Activated CD8-positive, alpha-beta memory T cell treated with anti-CD3 and anti-CD28 coated beads, Interleukin-2, amount 50 U/mL, for 4 hours (primary cell): ENCODE measurements at places on chromosomes 5 and 9.

GRCh38 chr9:133475292-133476012, 3.4 kb downstream of the SLC2A6 start:
- no peak for DNase-seq

DNA sequence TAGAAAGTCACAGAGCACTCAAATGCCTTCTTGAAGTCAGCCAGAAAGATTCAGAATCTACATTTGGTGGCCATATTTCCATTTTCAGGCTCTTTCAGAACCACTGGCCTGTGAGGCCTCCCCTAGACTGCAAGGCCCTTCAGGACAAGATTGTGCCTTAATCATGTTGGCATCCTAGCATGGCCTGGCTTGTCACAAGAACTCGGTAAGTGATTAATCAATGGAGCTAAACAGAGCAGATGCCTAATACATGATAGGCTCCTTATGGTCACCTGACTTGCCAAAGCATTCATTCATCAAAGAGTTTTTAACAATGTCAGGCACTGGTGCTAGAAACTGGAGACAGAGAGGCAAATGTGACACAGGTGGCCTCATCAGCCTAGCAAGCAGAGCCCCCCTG, 70.3 kb downstream of the PGM5 start:
- no peak for DNase-seq

DNA sequence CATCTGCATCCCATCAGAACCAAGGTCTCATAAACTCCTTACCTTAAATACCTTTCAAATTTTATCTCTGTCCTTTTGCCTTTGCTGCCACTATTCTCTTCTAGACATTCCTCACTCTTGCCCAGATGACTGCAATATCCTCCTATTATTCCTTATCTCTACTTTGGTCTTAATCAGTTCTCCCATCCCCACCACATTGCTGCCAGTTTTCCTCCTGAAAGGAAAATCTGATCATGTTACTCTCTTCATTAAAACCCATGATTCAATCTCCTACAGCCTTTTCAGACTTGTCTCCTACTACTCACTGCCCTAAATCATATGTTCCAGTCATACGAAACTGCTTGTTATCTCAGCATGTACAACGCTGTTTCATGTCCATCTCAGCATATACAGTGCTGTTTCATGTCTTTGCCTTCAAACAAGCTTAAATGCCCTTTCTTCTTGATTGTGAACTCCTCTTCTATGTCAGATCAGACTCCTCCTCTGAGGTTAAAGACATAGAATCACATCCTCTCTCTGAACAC, 152.6 kb upstream of the FST start:
- no peak for DNase-seq

DNA sequence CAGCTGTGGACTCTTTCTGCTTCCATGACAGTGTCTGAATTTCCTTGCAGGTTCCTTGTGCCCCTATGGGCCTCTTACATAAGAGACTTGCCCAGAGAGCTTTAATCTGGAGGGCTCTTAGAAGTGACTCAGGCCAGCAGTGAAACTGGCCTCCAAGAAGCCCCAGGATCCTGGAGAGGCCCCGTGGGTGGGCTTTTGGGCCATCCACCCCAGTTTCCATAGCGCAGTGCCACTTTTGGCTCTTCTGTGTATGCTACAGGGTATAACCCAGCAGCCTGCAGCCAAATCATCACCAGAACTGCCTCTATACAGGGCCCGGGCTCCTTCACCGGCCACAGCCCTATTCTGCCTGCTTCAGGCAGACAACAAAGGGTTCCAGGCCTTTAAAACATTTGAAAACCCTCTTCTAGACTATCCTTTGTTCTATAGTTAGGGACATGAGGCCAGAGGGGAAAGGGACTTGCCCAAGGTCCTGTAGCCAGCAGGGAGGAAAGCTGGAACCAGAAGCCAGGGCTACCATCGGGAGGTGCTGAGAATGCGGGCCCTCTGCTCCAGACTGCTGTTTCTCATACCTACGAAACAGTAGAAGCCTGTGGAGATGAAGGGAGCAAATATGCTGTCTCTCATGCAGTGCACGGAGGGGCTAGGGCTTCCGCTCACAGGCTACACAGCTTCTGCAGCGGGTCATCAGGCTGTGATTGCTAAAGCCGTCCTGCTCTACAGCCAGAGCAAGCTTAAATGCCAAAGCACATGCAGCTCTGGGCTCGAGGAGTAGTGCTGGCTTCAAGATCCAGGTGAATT, 18.0 kb downstream of the SH3PXD2B start:
- DNase-seq, result no peak

DNA sequence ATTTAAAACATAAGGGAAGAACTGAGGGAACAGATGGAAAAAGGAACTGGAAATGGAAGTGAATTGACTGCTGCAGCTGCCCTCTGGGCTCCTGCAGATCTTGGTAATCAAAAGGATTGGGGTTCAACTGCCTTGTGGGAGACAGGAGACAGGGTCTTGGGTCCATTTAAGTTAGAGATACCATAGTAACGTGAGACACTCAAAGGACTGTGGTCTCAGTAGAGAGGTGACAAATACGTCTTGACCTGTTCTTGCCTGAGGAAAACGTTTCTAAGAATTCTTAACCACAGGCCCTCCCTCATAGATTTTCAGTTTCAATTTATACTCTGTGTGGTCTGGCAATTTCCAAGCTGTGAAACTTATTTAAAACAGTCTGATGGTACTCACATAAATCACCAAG, 100.8 kb upstream of the DHFR start:
- no peak for DNase-seq

DNA sequence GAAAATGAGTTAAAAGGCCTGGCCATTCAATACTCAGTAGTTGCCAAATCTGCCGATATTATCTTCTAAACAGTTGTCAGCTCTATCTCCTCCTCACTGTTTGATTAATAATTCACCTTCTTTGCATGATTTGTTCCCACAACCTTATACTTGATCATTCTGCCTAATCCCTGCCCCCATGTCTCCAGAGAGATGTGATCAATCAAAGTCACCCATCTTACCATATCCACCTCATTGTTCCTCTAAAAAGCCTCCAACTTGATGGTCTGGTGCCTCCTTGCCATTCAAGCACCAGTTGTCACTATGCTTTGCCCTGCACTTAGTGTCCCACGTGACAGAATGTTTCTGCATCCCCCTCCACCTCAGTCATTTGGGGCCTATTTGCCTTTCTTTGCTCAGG, 41.3 kb downstream of the KIAA1958 start:
- no peak for DNase-seq

- no peak for DNase-seq
Measured at GRCh38 chr9:85168412-85168811, 498.9 kb downstream of the NTRK2 start.

GRCh38 chr5:123099514-123100151, 10.6 kb downstream of the PRDM6 start:
- DNase-seq, result no peak

- DNase-seq, result no peak
Measured at GRCh38 chr5:117713585-117714198, 1139.1 kb upstream of the SEMA6A start.

GRCh38 chr9:95229230-95229915, 88.1 kb downstream of the FANCC start:
- no peak for DNase-seq

DNA sequence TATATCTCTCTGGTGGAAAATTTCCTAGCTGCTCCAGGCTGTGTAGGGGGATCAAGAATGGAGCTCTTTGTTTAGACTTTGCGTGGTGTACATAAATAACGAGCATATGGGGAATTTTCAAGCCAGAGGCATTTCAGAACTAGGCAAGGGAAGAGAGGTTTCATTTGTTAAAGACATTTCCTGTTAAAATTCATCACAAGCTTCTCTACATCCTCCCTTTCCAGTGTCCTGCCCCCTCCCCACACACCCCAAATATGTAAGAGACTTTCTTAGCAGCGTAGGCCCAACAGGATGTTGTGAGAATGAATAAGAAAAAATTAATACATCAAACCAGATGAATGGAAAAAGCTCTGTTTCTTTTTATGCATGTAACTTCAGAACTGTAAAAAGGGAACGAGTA, 150.3 kb downstream of the GPBP1 start:
- no peak for DNase-seq

DNA sequence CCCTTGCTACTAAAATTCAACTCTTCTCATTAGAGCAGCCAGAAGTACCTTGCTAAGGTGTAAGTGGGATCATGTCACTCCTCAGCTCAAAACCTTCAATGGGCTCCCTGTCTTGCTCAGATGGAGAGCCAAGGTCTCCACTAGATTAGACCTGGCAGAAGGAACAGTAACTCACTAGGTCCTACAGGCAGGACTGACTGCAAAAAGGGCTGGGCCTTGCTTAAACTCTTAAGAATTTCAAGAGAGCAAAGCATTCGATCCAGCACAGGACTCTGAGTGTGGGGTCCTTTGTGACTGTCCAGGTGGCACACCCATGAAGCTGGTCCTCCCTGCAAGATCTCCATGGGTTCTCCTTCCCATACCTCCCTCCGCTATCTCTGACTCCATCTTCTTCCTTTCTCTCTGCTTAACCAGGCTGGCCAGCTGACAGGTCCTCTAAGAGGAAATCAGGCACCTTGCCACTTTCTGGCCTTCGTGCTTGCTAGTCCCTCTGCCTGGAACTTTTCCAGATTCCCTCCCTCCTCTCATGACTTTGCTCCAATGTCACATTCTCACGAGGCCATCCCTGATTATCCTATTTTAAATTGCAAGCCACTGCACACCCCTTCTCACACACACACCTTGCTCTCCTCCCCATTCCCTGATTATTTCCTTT, 70.2 kb downstream of the BASP1 start:
- DNase-seq, result no peak

DNA sequence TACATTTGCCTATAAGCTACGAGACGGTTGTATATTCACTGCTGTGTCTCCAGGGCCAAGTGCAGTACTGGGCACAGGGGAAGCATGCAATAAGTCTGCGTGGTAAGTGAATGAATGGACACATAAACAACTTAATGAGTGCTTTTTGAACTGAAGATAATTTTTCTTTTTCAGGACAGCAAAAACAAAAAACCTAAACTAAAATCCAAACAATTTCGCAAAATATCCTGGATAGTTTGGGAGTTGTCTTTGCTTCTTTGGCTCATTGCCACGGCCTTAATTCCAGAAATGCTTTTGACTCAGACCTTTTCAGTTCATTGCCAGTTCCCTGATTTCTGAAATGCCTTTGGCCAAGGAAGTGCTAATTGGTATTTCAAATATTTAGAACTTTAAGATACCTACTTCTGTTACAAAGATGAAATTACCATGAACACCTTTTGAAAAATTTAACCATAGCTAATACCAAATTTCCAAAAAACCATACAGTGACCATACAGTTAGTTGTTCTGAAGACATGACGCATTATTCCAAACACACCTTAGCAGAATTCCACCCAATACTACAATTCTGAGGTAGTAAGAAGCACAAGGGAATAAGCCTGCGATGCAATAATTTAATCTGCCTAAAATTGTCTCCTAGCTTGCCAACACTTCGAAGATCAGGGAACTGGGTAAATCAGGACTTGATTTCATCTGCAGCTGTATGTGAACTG, 42.8 kb downstream of the TEK start:
- no peak for DNase-seq
